ENCODE measurements at places on chromosomes 11 and 22.

DNA sequence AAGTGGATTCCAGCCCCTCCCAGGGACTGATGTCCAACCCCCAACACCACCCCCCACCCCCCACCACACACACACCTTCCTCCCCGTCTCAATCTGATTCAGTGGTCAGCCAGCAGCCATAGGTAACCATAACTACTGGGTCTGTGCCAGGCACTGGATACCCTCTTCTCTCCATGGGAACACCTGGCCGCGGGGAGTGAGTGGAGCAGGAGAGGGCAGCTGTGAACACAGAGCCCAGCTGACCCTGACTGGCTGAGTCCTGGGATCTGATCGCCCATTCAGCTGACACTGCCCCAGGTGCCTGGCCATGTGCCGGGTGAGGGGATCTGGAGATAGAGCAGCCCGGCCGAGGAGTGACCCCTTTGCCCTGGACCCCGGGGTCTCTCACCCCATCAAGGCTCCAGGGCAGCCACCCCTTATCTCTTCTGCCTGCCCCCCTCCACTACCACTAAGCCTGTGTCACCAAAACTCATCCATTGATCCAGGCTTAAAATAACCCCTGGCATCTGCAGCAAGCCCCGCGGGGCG is 2.6 kb upstream of the SHISA8 start:
- no peak for DNase-seq

GRCh38 chr11:132051704-132052103 is 681.3 kb downstream of the NTM start:
- no peak for DNase-seq

GRCh38 chr22:48431014-48431413 is 1396.7 kb downstream of the BRD1 start:
- DNase-seq: no peak

GRCh38 chr11:19160847-19161246 is 40.9 kb downstream of the CSRP3 start:
- DNase-seq: no peak

DNA sequence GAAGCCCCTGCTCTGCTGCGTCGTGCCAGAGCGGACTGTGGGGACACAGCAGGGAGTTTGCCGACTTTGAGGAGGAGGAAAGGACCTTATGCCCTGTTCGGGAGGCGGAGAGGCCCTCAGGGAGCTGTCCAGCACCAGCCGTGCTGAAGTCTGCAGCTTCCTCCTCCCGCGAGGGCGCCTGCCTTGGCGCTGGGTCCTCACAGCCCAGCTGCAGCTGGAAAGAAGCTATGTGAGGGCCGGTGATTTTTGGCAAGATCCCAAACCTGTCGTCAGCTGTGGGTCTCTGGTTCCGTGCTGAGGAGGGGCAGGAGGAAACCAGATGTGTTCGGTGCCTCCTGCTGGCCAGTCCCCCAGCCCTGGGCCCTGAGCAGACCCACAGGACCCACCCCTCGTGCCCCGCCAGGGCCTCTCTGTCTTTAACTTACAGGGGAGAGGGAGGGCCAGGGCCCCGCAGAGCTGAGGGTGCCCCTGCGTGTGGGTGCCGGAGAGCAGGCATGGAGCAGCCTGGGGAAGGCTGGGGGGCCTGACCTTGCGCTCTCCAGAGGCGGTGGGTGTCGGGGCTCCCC is 12.0 kb downstream of the BRSK2 start:
- DNase-seq: no peak

DNA sequence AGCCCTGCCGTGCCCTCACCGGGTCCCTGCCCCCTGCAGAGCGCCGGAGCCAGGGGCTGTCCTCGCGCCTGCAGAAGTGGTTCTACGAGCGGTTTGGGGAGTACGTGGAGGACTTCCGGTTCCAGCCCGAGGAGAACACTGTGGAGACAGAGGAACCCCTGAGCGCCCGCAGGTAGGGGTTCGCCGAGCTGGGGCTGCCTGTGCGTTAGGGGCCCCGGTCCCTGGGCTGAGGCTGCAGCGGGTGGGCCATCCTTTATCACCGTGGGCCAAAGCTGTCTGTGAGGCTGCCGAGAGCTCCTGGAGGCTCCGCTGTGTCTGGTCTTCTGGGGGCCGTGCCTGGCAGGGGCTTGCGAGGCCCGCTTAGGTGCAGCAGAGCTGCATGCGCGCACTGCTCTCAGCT is 42.8 kb downstream of the GRAMD4 start:
- DNase-seq: no peak

DNA sequence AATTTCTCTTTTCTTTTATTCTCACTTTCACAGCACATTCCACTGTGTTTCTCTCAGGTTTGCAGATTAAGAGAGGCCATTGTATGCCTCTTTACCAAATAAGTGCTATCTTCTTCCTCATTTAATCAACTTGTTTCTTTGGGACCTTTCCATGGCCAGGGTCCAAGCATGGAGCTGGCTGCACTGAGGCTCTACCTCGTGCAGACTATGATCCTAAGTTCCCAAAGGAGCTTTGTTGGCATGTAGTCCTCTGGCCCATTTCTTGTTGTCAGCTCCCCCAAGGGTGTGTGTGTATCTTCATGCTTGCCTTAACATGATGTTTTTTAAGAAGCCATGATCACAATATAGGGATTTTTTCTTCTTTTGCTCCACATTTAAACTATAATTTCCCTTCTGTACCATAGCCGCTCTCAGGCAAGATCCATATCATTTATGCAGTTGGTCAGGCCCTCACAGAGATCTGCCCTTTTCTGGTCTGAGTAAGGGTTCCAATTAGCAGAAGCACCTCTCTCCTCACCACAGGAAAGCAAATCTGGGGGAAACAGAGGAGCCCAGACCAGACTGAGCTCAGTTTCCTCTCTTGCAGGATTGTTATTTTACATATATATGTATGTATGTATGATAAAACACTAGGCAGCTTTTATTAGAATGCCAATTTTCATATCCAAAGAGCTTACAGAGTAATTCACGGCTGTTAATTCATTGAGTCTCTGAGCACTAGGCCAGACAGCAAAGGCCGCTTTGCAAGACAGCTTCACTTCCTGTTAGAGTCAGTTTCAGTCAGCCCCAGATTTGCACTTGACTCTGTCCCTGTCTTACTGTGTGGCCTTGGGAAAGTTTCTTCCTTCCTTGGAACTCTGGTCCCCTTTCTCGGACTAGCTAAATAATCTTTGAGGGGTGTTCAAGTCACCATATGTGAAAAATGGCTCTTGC is 34.3 kb downstream of the CYB5R2 start:
- DNase-seq: no peak

DNA sequence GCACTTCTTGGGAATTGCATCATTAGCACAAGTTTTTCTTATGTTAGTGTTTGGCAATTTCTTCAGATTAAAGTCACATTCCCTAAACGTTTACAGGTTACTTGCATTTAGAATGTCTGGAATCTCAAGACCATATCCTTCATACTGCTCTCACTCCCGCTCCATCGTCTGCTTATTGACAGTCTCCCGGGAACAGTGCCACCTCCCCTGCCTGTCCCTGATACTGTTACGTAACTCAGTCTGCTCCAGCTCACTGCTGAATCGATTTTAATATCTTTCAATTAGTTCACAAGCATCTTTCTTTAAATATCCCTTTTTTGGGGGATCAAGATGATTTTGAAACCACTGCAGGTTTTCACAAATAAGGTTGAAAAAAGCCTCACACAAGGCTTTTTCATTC is 48.2 kb downstream of the GLYATL2 start:
- no peak for DNase-seq

- no peak for DNase-seq
Measured at GRCh38 chr11:122871302-122871701, 11.3 kb upstream of the JHY start.

DNA sequence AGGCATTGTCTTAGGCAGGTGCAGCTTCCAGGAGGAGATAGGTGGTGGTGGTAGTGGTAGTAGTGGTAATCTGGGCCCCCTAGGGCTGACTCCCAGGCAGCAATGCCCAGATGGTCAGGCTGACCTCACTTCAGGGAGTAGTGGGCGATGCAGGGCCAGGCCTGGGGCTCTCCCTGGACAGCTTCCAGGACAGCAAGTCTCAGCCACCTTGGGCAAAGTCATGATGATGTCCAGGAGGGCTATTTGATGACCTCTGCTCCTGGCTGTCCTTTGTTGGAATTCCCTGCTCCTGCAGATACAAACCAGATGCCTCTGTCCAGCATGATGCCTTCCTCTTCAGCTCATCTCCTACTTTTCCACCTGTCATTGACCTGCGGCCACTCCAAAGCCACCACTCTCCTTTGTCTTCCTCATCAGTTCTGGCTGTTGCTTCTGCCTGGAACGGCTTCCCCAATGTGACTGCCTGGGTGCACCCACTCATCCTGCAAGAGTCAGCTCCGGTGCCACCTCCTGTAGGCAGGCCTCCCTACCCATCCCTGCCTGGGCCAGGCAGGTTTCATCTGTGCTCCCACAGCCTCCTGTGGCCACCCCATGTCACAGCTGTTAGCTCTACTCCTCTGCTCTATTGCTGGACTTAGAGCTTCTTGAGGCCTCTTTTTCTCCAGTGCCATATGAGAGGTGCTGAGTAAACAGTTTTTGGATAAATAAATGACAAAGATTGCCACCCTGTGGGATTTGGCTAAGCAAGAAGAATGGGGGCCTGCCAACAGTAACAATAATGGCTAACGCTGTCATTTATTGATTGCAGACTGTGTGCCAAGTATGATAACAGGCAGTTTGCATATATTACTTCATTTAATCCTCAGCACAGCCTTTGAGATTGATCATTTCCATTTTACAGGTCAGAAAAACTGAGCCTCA is 172.9 kb upstream of the NECTIN1 start:
- DNase-seq: no peak

GRCh38 chr11:121071846-121072450 is 29.1 kb upstream of the TECTA start:
- DNase-seq: no peak

GRCh38 chr11:37124384-37124783 is 526.3 kb upstream of the RAG2 start:
- no peak for DNase-seq

DNA sequence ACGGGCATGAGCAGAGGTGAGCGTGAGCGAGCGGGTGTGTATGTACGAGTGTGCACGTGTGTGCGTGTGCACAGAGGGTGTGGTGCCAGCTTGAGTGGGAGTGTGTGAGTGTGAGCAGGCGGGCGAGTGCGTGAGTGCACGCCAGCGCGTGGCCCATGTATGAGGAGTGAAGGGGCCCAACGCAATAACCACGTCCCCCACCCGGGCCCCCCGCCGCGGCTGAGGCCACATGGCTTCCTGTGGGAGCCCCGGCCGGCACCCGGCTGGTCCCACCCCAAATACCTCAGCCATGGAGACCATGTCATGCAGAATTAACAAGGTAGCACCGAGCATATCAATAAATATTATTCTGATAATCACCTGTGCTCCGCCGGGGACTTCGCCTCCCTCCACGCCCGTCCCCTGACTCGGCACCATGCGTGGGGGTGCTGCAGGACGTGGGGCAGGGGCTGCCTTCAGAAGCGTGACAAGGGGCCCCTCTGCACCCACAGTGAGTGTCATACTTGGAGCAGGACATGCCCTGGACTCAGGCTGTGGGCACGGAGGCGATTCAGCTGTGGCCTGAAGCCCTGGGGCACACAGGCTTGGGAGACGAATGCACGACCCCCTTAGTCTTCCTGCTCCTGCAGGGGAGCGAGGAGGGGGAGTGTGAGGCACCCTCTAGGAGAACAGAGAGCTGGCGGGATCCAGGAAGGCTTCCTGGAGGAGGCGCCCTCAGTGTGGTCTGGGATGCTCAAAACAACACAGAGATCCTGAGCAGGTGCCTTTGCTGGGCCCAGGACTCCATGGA is 5.6 kb upstream of the TRABD start:
- no peak for DNase-seq

DNA sequence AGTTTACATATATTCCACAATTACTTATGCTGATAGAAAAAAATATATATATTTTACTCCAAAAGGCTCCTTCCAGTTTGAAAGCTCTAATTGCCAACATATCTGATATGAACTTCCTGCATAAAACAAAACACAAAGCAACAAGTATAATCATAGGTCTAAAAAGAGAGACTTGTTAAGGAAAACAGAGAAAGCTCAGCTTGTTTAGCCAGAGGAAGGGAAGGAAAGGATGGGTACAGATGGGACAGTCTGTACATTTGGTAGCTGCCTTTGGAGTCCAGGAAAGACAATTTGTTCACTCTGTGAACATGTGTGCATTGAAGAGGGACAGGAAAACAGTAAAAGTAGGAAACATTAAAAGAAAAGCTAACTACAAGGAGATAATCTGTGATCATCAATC is 45.7 kb upstream of the AKIP1 start:
- DNase-seq: no peak

DNA sequence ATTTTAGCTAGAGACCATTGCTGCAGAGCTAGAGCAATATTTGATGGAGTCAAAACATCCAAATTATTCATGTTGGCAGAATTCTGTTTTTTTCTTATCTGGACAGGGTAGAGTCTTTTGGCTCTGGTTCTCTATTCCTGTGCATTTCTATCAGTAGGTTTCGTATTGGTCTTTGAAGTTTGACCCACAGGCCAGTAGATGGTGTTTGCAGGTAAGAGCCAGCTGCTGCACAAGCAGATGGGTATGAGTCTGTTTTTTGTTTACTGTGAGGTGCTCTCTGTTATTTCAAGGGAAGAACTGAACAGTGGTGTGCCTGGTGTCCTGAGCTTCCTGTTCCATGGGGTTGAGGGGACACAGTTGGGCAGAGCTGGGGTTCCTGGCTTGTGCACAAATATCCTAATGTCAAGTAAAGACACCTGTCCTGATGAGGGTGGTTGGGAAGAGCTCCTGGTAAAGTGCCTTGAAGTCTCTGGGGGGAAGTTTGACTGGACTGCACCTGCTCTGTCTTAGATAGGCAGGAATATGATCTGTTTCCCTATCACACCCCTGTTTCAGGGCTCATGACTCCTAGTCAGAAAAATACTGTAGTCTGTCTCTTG is 34.0 kb upstream of the SLC22A25 start:
- no peak for DNase-seq

GRCh38 chr11:129825380-129825779 is 9.7 kb downstream of the TMEM45B start:
- no peak for DNase-seq

DNA sequence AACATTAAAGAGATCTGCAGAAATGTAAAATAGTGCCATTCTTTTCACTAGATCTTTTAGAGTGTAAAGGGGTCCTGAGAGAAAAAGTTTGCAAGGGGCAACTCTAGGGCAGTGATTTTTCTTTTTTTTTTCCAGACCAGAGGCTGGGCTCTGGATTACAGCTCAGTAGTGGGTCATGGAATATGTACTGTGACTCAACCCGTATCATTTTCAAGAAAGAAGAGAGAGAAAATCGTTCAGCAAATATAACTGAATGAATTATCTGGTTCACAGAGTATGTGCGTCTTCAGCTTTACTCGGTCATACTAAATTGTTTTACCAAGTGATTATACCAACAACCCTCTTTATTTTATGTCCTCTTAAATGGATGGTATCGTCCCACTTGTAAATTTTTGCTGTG is 3.8 kb downstream of the CEP57 start:
- DNase-seq: no peak
